Brain microvascular endothelial cell (primary cell): ENCODE measurements at places on chromosomes 2 and 18.

- peak; percentile 30 for DNase-seq
Measured at GRCh38 chr18:40529478-40529877, 1425.6 kb upstream of the PIK3C3 start.

DNA sequence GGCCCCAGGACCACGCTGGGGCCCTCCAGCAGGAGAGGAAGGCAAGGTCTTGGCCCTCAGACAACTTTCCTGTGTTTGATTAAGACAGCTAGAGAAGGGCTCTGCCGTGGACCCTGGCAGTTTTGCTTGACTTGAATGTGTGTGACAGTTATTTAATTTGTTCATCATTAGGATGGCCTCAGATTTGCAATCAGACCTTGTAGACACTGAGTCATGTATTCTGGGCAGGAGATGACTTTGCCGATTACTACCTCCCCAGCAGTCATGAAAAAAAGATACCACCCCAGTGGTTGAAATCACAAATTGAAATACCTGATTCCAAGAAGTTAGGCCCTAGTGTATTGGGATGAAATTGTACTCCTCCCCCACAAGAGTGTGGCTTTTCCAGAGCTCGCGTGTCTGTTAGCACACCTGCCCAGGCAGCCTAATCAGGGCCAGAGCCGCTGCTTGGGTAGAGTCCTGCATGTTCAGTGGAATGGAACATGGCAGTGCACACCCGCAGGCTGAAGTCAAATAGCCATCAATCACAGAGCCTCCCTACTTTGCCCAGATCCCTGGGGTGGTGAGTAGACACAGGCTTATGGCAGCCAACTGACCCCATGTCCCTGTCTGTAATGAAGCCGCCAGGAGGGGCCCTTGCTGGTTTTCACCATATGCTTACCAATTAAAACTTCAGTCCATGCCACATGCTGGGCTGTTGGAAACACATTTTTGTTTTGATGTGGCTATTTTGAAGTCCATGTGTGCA, 122.5 kb downstream of the TPGS2 start:
- no peak for DNase-seq

DNA sequence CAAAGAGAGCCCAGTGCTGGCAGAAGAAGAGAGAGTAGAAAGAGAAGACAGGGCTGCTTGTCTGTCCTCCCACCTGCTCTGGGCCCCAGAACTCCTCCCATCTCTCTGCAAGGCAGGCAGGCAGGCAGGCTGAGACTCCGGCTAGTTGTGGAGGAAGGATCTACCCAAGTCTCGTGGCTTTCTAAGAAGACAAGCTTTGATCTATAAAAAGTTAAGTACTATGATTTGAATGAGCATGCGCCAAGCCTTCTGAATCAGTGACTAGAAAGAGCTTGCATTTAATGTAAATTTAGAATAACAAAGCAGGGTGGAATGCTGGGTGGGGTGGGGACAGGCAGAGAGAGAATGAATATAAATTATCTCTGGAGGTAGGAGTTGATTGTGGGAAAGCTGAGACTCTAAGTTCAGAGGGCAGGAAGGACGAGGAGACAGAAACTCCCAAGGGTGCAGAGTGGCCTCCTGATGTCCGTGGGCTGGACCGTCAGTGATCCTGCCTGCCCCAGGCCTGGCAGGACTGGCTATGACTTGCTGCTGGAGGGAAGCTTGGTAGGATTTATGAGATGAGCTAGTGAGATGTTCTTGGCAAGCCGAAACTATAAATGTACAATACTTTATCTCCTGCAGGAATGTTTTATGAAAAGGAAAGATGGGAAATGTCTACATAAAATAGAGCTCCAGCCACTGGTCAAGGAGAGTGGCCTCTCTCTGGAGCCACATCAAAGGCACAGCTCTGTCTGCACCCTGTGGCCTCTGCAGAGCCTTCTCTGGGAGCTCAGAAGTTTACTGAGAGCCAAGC, 447.5 kb downstream of the TNS1 start:
- DNase-seq: no peak

GRCh38 chr2:30480703-30481322, 33.8 kb downstream of the LCLAT1 start:
- no peak for DNase-seq

- DNase-seq: peak; percentile 67
Measured at GRCh38 chr2:46364797-46365457, 67.7 kb downstream of the EPAS1 start.

DNA sequence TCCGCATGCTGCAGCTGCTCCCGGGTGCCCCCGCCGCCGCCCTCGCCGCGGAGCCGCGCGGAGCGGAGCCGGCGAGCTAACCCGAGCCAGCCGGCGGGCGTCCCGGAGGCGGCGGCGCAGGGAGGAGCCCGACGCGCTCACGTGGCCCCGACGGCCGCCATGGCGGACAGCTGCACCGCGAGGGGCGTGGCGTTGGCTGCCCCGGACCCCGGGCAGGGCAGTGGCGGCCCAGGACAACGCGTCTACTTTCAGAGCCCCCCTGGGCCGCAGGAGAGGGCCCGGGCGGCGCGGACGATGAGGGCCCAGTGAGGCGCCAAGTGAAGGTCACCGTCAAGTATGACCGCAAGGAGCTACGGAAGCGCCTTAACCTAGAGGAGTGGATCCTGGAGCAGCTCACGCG, 30.0 kb upstream of the CCNYL1 start:
- no peak for DNase-seq
